Left kidney (tissue), 8 donors: ENCODE measurements at places on chromosomes 6 and 20. TPM values are rescaled to one million over a fixed set of nuclear protein-coding genes. Genes with fewer than 3 reads are reported as not detected.

DNA sequence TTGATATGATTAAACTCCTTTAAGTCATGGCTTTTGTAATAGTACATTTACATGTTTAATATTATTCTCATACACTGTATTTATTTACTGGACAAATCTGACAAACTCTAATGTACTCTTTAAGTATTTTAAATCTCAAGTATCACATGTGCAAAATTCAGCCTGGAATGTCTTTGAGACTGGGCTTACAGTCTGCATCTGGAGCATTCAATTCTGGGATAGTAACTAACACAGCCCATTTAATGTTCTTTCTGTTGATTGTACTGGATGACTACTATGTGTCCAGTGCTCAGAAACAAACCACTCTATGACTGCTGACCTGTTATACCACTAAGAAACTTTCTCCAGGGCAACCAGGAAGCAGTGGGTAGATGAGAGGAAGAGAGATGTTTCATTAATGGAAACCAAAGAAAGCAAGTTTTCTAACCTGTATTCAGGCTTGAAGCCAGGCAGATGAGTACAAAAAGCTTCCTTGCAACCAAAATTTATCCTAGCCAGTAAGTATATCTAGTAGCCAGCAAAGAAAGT, 26.8 kb downstream of the FBXL4 start:
- DNase-seq: no peak

DNA sequence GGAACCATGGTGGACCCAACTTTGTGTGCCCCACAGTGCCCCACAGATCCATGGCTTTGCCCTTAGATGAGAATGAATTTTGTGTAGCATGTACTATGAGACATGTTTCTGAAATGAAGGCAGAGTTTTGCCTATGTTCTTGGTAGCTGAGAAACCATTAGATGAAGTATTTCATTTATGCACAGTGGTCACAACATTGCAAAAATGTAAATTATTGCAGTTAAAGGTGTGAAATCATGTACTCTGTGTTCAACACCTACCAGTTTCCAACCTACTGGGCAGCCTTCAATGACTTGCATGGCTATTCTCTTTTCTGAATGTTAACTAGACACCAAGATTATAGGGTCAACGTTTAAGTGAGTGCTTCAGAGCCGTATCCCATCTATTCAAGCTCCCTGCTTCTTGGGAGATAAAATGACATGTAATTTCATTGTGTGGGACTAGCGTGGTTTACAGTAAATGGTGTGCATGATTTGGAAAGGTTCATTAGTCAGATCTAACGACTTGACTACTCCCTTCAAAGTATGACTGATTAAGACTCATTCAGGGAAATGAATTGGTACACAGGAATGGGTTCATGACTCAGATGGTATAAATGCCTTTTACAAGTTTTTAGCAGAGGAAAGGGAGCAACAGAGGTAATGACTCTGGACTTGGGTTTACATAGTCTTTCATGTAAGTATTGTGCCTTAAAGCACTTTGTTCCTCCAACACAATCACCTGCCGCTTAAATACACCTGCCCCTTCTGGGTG, 106.1 kb upstream of the AKIRIN2 start:
- DNase-seq: no peak

- DNase-seq: no peak
Observed at GRCh38 chr20:44692932-44693480, 22.2 kb upstream of the CCN5 start.

DNA sequence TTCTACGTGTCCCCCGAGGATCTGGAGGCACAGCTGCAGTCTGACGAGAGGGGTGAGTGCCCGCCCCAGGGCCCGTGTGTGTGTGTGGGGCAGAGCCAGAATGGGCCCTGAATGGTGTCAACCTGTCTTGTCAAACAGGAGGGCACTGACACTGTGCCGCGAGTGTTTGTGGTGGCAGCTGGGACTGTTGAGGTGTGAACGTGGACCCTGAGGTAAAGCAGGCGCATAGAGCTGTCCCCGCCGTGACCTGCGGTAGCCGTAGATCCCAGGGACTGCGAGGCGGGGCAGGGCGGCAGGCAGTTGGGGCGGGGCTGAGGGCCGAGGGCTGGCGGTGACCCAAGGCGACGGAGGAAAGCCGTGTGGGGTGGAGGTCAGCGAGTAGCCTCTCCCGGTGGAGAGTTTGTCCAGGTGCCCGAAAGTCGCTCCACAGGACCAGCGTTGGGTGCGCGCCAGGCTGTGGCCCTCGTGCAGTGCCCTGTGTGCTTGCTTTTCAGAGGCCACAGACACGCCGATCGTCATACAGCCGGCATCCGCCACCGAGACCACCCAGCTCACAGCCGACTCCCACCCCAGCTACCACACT, 25.2 kb downstream of the UCKL1 start:
- no peak for DNase-seq

GRCh38 chr6:109339906-109340678, 42.2 kb downstream of the CD164 start:
- DNase-seq: no peak

DNA sequence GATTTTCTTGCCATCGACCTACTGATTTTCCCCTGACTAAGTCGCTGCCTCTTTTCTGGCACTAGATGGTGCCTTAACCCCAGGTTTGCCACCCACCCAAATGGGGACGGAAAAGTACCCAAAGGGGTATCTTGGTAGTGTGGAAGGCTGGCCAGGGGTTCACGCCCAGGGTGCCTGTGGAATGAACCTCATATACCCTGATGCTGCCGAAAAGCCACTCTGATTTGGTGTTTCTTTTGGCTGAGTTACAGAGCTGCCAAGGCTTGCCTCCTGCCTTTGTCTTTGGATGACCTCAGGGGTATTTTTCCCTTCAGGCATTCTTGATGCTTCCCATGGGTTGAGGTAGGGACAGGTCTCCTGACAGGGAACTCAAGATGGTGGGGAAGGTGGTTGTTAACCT, 78.1 kb downstream of the MAP3K7 start:
- DNase-seq: no peak

- no peak for DNase-seq
Observed at GRCh38 chr6:99297415-99297814, 52.1 kb downstream of the FAXC start.

DNA sequence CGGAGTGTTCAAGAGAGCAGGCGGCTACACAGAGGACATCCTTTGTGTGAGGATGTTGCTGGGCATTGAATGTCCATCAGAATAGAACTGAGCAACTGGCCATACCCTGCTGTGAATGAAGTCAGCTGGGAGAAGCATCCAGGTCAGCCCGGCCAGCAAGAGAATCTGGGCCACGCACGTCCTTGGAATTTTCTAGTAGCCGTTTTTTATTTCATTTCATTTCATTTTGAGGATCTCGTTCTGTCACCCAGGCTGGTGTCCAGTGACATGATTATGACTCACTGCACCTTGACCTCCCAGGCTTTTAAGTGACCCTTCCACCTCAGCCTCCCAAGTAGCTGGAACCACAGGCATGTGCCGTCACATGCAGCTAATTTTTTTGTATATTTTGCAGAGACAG, 97.9 kb downstream of the SSR1 start:
- DNase-seq: no peak

DNA sequence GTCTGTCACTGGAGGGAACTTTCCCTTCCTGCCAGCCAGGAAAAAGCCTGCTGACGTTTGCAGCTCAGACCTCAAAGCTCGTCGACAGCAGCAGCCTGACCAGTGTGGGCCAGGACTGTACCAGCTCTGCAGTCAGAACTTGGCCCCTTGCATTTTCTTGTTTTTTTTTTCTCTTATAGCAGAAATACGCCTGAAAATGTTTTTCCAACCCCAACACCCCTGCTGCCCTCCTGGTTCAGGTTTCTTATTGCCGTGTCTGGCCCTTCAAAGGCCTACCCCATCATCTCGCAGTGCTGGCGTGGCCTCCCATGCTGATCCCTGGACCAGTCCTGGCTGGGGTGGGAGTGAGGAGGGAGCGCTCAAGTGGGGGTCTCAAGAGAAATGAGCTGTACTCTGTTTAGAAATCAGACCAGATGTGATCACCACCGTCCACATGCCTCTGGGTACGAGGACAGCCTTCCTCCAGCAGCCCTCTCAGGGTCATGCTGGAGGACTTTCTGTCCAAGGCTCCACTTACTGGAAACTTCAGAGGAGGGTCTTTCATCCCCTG, 169.0 kb downstream of the FOXC1 start:
- DNase-seq: no peak

DNA sequence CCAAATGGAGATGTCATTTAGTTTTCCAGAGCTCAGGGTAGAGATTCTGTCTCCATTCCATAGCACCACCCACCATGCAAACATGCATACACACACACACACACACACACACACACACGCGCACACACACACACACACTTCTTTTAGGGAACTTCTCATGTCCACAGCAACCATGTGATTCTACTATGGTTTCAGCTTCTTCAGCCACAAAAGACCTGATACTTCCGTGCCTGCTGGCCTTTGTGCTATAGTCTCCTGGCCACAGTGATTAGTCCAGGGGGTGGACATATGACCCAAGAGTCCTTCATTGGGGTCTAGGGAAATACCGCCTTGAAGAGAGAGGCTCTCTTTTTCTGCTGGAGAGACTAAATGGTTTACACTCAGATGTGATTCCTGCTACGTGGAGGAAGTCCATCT, 53.5 kb downstream of the CARMIL1 start:
- no peak for DNase-seq

DNA sequence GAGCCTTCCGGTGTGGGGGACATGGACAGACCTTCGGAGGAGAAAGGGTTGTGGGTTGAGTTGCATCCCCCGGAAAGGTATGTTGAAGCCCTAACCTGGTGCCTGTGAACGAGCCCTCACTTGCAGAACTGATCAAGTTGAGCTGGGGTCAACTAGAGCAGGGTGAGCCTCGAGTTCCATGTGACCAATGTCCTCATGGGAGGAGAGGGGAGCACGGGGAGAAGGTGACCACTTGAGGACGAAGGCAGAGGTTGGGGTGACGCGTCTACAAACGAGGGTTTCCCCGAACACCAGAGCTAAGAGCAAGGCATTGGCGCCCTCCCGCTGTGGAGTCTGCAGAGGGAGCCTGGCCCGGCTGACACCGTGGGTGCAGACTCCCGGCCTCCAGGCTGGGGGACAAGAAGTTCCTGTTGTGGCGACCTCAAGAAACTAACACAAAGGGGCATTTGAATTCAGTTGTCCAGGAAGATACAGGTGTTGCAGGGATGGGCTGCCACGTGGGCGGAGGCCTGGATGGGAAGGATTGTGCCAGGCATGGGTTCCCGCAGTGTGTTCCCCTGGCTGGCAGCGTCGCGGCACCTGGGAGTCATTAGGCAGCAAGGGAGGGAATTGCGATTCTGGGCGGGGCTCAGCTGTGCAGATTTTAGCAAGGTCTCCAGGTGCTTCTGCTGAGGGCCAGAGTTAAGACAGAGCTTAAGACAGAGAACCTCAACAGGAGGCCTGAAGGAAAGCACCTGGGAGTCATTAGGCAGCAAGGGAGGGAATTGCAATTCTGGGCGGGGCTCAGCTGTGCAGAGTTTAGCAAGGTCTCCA, 20.4 kb upstream of the UNC93A start:
- no peak for DNase-seq

DNA sequence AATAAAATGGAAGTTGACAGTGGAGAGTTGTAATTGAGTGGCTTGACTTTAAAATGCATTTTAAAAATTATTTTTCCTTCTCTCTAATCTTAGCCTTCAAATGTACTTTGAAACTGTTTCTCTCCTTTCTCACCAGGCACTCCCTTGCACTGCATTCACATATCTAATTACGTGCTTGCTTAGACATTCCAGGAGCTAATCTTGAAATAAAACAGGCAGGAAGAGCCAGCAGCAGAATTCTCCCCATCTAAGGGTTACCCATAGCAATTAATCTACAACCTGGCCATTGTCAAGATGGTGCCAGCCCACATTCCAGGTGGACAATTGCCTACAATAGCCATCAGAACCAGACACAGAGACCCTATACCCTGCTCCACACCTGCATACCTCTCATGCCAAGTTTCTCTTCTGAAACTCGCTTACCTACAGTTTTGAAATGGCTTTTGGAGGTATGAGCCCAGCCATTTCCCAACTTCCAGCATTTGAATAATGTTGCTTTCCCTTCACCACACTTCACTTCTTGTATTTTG, 167.6 kb upstream of the GJE1 start:
- no peak for DNase-seq

The PRDM1 gene
- 2.5 TPM for polyA plus RNA-seq

The ARFGEF3 gene
- 8.5 TPM for polyA plus RNA-seq

- DNase-seq: no peak
Observed at GRCh38 chr6:143232849-143233248, 172.2 kb downstream of the AIG1 start.

The LAMA4 gene
- 108 TPM for polyA plus RNA-seq

DNA sequence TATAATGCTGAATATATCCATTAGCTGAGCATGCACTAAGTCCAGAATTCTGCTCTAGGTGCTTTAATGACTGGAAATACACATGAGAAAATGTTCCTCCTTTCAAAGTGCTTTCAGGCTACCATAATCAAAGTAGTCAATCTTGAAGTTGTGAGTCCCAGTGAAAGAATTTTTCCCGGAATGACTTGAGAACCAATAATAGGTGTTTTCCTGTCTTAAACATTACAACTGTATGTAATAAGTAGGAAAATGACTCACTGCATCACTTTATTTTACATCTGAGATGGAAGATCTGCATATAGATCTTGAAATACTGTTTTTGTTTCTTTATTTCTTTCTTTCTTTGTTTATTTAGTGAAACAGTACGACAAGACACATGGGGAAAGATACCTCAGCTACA, 437.4 kb upstream of the JAG1 start:
- no peak for DNase-seq

DNA sequence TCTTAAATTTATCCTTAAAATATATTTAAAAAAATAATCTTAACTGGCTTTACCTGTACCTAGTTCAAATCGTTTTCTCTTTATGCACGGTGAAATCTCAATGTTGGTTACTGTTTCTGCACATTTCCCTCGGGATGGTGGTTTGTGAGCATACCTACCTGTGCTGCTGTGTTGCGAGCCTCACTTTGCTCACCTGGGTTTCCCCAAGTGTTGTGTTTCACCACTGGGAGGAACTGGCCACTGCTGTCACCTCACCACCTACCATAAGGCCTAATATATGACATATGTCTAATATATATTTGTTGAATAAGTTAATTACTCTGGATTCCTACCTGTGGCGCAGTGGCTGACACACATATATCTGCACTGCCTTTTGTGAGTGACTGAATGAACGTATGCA, 493.5 kb upstream of the FLRT3 start:
- DNase-seq: no peak

The DLL1 gene
- 8.2 TPM for polyA plus RNA-seq

DNA sequence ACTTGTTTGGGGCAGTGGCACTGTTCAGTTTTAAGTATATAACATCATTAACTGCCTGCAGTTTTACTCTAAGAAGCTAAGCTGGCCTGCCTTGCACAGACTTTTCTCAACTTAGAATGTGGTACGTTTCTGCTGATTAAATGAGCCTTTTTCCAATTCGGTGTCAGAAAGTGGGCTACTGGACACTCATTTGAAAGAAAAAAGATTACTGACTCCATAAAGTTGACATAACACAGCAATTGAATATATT, 2.1 kb downstream of the ZMYND8 start:
- no peak for DNase-seq

GRCh38 chr20:13141546-13141945, 79.5 kb upstream of the ISM1 start:
- no peak for DNase-seq

DNA sequence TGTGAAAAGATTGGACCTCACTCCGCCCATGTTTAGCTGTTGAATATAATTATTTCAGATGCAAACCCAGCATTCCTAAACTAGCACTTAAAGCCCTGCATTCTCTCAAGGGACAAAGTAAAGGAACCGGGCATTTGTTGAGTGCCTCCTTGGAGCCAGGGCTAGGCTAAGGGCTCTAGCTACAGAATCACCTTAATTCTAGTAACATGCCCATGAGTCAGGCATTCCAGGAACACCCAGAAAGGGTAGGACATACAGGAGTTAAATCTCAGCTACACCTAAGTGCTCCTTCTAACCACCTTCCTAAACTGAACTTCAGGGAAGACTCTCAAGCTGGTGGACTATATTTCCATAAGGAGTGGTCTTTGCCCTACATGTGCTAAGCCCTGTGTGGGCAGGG, 89.4 kb downstream of the SLC24A3 start:
- DNase-seq: no peak
